ENCODE measurements at places on chromosomes 4 and X.

DNA sequence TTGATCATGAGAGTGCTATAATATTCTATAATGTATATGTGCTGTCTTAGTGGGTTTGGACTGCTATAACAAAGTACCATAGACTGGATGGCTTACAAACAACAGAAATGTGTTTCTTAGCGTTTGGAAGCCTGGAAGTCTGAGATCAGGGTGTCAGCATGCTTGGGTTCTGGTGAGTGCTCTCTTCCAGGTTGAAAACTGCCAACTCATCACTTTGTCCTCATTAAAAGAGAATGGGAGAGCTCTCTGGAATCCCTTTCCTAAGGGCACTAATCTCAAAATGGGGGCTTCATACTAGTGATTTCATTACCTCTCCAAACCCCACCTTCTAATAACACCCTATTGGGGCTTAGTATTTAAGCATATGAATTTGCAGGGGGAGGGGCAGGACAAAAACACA lies 33.5 kb upstream of the KCNIP4 start:
- no peak for DNase-seq

GRCh38 chrX:135951291-135951690 lies 22.5 kb downstream of the MMGT1 start:
- DNase-seq, result no peak

DNA sequence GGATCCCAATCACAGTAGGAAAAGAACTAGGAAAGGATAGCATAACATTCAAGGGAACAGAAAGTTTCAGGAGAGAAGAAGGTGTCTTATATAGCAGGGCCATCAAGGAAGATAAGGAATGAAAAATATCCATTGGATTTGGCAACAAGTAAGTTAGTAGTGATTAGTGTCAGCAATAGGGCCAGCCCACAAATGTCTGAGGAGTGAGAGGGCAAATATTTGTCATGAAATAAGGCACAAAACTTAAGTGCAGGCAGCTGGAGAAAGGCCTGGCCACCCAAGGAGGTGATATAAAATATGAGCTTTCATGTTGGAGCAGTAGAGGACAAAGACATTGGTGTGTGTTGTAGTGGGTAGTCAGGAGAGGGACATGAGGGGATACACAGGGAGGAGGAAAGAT lies 132.1 kb downstream of the COL4A6 start:
- DNase-seq, result no peak

- DNase-seq, result no peak
These were observed 84.8 kb downstream of the TMEM164 start for GRCh38 chrX:110087485-110088356.

DNA sequence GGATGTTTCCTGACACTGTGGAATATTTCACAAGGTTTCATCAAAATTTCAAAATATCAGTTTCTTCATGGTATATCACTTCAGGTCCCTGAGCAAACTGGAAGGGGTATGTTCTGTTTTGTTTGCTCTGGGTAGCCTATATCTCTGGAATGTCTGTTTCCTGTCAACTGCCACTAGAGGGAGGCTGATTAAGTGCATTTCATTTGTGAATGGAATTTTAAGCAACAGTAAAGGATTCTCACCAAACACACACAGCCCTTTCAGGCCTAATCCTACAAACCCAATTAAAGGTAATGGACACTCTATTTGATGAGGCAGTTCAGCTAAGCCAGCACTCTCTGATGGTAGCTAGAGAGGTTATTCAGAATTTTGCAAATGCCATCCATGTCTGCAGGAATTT lies 307.1 kb downstream of the TEX13A start:
- DNase-seq, result no peak

DNA sequence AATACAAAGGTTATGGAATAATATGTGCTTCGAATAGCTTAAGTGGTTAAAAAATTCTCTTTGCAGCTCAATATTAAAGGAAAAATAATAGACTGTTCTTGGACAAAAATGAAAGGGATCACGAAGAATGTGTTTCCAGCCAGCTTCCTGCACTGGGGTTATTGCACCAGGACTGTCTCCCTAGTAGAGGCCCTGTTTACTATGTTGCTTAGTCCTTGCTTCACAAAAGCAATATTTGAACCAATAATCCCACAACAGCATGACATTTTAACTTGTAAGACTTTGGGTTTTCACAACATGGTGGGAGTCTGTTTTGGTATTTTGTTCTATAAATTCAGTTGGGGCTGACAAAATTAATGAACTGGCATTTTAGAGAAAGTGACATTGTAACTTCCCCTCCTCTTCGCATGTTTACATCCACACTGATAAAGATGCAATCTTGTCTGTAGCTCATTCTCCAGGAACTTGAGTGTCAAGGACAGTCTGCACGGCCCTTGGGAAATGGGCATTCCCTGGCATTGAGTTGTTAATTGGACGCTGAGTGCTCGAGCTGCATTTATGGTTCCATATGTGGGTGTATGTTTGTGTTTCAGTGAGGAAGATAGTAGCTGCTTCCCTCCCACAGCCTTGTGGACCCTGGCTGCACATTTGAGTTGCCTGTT lies 39.0 kb downstream of the SHROOM2 start:
- DNase-seq, result no peak

- DNase-seq, result no peak
These were observed 18.0 kb downstream of the STARD8 start for GRCh38 chrX:68665502-68665901.

DNA sequence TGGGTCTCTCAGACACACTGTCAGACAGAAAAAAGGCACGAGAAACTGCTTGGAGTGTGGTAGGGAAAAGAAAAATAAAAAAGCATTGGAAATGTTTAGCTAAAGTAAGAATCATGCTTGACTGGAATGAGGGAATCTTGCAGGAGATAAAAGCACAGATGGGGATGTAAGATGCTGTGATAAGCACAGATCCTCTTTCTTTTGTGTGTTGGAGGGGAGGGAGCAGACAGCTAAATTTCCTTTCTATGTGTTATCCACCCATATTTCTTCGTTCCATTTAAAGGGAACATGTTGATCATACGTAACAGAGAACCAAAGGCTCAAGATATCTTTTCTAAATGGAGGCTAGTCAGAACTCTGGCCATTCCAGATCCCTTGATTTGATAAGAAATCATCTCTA lies 614.0 kb upstream of the LCORL start:
- no peak for DNase-seq

DNA sequence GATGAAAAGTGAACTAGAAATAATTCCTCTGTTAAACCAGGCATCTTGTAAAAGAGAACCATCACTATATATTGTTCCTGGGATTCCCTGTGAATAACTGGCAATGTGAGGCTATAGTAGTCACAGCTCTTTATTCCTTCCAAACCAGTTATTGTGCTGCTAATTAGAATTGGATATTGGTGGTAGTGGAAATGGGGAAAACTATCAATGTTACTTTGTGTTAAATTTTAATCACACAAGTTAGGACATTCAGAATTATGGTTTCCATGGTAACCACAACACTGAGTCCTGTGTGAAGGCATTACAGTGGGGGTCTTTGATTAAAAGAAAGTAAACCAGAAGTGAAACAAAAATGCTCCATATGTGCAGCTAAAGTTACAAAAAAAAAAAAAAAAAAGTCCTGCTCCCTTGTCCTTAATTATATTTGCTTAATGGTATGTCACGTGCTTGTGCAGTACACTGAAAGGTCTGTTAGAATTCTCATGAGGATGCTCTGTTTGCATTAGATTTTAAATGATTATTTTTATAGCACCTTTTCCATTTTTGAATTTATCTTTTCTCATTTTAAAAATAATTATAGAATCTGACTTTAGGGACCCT lies 200.4 kb downstream of the ADGRL3 start:
- DNase-seq, result no peak

GRCh38 chr4:175290401-175290800 lies 372.2 kb downstream of the ADAM29 start:
- no peak for DNase-seq

GRCh38 chr4:61985426-61985825 lies 785.3 kb downstream of the ADGRL3 start:
- no peak for DNase-seq

DNA sequence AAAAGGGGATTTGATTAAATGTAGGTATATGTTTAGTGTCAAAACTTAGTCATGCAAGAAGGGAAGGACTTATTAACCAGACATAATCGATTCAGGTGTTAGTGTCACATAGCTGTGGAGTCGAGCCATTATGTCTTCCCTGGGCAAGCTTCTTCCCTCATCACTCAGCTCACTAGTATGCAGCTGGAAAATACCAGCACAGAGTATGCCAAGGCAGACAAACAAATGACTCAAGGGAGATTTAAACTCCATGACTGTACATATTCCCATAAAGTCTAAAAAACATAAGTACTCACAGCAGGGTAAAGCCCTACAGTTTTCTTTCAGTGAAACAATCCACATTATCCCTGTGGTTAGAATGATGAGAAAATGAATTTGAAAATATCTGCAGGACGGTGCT lies 304.5 kb downstream of the CBLL2 start:
- no peak for DNase-seq

- DNase-seq, result no peak
These were observed 1.1 kb upstream of the RASSF6 start for GRCh38 chr4:73621357-73621756.

- DNase-seq, result no peak
These were observed 85.1 kb downstream of the SORBS2 start for GRCh38 chr4:185726931-185727330.

GRCh38 chrX:45164995-45165394 lies 35.7 kb downstream of the DIPK2B start:
- DNase-seq, result peak; percentile 14

- no peak for DNase-seq
These were observed 13.6 kb downstream of the SMIM20 start for GRCh38 chr4:25927361-25928195.

- DNase-seq, result peak; percentile 7
These were observed 395 bp downstream of the RAB28 start for GRCh38 chr4:13483768-13484121.

- DNase-seq, result no peak
These were observed 124.4 kb downstream of the RELL1 start for GRCh38 chr4:37561803-37562207.

GRCh38 chrX:110204986-110205385 lies 112.9 kb downstream of the AMMECR1 start:
- DNase-seq, result no peak
